H9 (cell line): ENCODE measurements at places on chromosomes 12 and 14. TPM values are rescaled to one million over a fixed set of nuclear protein-coding genes. Genes with fewer than 3 reads are reported as not detected.
A peak's percentile ranks its signal among the peaks of the same experiment; 100 is the strongest.

CD4 gene
- total RNA-seq, result 0.88 and 1.1 TPM in 2 replicates

SPSB2 gene
- 13.7 and 16.3 TPM in 2 replicates for total RNA-seq

A2M gene
- total RNA-seq, result 0.94 and 1.2 TPM in 2 replicates

DRAM1 gene
- total RNA-seq, result 6.3 and 6.5 TPM in 2 replicates

PPP4R4 gene
- 3.9 and 5.1 TPM in 2 replicates for total RNA-seq

SLC17A8 gene
- total RNA-seq, result not detected in 2 replicates

TNS2 gene
- total RNA-seq, result 3.6 and 4.5 TPM in 2 replicates

KMT2D gene
- 83.9 and 93.7 TPM in 2 replicates for total RNA-seq

FAM90A1 gene
- total RNA-seq, result 0.09 and 0.15 TPM in 2 replicates

GRCh38 chr12:49037111-49037946 is 18.8 kb upstream of the PRKAG1 start:
- no peak for DNase-seq

DNA sequence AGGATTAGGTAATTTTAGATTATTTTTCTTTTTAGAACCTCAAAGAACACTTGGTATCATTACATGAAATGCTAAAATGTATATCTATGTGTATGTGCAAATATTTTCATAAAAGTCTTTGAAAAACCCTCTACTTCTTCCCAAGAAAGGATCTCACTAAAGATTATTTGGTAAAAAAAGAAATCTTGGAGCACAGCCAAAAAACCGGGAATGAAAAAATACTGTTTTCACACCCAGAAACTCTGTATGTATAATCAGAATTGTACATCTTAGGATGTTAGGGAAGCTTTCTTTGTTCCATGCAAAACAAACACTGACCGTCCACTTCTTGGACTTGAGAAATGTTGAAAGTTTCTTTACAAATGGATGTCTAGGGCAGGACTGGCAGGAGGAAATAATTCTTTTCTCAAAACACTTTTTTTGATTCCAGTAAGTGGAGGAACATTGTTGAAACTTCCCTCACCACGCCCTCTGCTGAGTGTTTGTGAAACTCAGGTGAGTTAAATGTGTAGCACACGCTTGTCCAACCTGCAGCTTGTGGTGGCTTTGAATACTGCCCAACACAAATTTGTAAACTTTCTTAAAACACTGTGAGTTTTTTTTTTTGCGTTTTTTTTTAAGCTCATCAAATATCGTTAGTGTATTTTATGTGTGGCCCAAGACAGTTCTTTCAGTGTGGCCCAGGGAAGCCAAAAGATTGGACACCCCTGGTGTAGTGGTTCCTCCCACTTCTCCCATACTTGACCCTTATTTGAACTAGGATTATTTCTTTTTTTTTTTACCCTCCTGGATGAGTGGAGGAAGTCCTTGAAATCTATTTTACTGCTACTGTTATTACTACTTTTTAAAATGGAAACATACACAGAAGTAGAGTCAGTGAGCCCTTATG is 26.6 kb downstream of the FBXO34 start:
- DNase-seq, result no peak

GRCh38 chr14:65042731-65043372 is 56.2 kb downstream of the FNTB start:
- no peak for DNase-seq

DNA sequence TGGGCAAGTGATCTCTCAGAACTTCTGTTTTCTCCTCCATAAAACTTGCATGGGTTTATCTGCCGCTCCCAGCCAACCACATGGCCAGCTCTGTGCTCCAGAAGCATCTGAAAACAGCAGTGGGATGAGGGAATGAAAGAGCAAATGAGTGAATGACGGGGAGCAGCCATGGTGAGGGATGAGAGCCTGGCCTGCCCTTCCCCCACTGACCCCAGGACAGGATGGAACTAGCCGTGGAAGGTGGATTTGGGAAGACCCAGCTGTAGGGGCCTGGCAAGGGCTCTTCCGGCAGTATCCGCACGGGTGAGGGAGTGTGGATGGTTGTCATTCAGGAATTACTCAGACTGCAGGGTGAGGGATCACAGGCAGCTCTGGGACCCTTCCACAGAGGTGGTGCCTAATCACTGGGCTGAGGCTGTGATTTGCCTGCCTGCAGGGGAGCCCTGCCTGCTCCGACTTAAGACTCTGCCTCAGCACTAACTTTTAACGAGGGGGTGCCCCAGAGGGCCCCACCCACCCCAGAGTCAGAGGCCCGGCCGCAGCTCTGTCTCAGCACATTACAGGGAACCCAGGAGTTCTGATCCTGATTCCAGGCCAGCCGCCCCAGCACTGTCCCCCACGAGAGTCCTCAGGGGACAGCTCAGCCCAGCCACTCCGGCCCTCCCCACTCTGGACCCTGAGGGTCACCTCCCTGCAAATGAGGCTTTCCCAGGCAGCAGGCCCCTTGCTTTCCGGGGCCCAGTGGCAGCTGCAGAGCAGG is 136.8 kb upstream of the C14orf180 start:
- DNase-seq, result peak; percentile 31

DNA sequence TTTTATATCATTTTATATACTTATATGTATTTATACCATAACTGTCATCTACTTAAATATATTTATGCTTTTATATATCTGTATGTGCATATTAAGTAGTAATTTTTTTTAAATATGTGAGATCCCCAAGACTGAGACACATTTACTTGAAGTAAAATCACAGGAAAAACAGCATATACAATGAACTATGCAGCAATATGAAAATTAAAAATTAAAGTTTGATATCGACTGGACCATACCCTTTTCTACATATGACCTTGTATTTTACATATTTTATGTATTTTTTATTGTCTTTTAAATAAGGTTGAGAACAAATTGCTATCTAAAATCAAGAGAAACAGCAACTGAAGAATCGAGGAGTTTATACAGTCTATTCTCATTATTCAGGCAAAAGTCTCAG is 50.0 kb downstream of the TSPAN19 start:
- DNase-seq, result no peak

- DNase-seq, result no peak
Observed at GRCh38 chr12:76445462-76445861, 97.2 kb upstream of the BBS10 start.

GRCh38 chr12:79000501-79000900 is 135.9 kb downstream of the SYT1 start:
- no peak for DNase-seq

DNA sequence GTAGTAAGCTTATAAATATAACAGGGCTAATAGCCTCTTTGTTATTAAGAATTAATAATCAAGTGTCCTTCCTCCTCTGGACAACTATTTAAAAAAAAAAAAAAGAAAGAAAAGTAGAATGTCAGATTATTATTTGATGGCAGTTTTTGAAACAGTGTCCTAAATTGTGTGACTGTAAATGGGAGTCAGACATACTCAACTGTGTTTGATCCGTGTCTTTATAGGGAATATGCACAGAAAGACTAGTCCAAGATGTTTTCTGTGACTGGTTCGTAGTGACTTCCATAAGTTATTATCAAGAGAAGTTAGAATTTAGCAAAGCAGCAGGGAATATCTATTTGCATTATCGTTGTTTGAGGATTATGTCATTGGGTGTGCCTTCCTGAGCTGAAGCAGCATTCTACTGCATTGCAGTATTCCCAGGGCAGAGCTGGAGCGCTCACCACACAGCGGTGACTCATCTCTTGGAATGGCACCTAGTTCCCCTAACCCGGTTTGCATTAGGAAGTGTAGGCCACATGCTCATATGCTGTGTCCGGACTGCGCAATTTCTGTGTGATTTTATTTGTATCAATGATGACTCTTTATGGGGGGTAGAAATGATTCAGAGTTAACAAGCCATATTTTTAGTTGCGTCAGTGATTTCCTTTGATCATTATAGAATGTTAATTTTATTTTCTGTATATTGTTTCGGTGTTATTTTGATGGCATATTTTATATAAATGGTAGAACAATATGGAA is 7.9 kb downstream of the DYNC1H1 start:
- DNase-seq, result no peak

- peak; percentile 23 for DNase-seq
Observed at GRCh38 chr12:47851303-47851952, 31.7 kb upstream of the HDAC7 start.

DNA sequence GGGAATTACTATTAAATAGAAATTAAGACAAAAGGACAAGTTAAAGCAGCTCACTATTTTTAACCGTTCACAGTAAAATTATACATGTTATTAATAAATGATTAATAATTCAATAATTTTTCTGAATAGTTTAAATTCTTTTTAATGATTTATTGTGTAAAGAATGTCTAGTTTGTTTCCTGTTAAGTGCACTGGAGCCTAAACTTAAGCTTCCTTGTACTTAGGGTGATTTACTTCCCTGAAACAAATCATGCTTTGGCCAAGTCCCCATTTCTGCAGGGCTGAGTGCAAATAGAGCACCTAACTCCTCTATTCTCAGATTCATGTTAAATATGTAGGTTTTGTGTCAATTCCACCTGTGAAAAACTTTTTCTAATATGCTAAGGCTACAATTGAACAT is 188.9 kb upstream of the PDZRN4 start:
- DNase-seq, result no peak

- no peak for DNase-seq
Observed at GRCh38 chr12:3355378-3355900, 135.6 kb upstream of the PRMT8 start.

DNA sequence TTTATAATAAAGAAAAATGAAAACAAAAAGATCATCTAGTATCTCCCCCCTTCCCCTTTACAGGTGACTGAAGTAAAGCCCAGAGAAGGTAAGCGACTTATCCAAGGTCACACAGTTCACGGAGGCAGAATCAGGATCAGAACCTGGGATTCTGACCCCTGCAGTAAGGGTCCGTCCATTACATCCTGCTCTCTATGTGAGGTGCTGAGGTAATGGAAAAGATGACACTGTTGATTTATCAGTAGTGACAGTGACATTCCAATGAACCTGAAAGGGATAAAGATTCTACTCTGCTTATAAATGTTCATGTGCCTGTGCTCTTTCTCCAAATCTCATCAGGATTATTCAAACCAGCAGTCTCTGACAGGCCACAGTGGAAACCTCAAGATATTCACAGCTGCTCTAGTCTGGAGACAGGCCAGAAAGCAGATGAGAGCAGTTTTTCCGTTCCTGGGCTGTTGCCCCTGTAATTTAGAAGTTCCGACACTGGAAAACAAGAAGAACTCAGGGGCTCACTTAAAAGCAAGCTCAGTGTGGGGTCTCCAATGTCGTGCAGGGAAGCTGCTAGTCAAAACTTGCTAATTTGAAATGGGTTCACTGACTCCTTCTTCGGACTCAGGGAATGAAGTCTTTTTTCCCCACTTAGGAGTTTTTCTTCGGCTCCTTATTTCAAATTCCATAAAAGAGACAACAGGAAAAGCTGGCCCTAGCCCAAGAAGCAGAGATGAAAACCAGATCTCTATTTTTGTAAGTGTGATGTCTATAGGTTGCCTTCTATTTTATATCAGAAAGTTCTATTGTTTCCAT is 131.8 kb upstream of the EEA1 start:
- no peak for DNase-seq

- no peak for DNase-seq
Observed at GRCh38 chr12:30719060-30719459, 23.4 kb upstream of the IPO8 start.

GRCh38 chr12:120468325-120468820 is 1.2 kb downstream of the SRSF9 start:
- peak; percentile 55 for DNase-seq

- DNase-seq, result no peak
Observed at GRCh38 chr12:94025756-94026155, 122.6 kb upstream of the PLXNC1 start.

DNA sequence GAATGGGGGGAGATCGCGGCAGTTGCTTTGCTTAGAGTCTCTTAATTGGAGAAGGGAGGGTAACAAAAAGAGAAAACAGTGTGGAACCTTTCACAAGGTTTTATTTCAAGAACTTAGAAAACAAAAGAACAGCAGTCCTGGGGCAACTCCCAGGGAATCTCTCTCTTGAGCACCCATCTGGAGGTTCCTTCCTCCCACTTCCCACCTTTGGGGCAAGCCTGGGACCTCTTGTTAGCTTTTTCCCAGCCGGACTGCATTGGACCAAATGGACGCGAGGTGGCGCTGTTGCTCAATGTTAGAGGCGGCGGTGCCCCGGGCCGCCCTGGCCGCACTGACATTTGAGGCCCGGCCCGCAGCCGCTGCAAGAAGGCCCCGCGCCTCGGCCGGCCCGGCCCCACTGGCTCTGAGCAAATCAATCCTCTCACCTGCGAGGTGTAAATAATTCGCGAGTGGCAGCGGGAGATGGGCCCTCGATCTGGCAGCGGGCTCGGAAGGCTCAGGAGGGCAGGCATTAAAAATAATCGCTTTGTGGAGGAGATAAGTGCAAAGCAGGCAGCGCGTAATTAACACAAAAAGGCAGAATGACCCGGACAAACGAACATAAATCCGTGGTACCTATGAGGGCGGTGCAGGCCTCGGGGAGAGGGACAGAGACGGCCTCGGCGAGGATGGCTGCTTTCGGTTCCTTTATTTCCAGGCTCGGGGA is 2.8 kb upstream of the HOXC8 start:
- DNase-seq, result peak; percentile 92

DNA sequence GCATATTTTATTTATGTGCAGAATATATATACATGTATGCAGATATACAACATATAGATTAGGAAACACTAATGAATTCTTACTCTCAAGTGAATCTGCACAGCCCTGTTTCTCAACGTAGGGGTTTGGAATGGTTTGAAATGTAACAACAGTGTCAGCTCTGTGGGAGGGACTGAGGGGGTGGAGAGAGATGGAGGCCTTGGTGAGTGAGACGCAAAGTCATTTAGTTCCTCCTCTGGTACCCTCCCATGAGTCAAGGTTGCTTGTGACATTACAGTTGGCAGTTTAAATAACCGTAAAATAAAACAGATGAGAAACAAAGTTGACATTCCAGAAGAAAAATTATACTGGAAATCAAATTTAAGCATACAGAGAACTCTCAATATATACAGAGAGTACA is 313.0 kb upstream of the PRKD1 start:
- no peak for DNase-seq

DNA sequence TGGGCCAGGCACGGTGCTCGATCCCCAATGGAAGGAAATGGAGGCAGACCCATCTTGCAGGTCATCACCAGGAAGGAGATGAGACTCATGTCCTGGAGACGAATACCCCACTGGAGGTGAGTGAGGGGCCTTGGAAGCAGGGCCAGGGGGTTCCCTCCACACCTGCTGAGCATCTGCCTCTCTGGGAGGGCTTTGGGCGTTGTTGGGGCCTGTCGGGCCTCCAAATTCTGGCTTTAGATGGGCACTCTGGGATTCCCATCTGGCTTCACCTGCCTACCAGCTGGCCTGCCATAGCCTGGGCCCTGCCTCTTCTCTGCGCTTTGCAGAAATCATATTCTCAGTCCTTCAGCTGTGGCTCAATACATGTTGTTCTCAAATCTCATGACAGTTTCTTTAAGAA is 13.9 kb downstream of the RTL1 start:
- no peak for DNase-seq

DNA sequence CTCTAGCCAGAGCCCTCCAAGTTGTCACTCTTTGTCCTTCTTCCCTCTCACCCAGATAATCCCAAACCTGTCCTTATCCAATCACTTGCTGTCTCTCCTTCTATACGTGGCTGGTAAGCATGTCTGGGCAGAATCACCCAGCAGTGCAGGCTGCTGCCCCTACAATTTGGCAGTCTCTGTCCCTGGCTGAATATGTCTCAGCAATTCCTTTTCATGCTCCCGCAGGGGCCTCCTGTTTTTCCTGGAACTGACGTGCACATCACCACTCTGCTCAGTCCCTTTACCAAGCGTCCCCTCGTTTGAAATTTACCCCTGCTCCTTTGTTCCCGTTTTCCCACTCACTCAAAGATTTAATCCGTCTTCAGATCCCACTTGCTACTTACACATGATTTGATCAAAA is 80.0 kb downstream of the ST8SIA1 start:
- no peak for DNase-seq
